H54 (cell line): ENCODE measurements at places on chromosomes 16 and 17.

DNA sequence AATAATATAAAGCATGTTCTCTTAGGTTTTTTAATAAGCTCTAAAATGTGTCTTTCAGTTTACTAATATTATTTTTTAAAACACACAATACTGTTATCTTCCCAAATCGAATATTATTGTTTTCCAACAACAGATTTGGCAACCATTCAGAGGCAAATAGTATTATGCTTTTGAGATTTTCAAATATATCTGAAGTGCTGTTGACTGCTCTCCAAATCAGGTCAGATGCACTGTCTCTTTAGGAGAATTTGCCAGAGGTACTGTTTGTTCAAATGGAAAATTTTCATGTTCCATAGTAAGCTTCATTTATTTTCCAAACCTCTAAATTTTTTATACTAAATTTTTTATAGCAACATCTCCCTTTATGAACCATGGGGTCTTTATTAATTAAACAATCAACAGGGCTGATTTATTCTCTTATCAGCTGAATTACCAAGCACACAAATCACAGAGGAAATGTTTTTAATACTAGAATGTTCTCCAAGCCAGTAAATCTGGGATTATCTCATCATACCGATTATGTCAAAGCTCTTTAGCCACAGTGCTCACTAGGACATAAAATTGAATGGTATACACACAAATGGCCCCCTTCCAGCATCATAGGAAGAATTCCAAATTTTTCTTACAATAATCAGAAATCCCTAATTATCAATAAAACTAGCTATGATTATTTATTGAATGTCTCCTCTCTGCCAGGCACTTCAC lies 108.8 kb upstream of the HLF start:
- no peak for DNase-seq

DNA sequence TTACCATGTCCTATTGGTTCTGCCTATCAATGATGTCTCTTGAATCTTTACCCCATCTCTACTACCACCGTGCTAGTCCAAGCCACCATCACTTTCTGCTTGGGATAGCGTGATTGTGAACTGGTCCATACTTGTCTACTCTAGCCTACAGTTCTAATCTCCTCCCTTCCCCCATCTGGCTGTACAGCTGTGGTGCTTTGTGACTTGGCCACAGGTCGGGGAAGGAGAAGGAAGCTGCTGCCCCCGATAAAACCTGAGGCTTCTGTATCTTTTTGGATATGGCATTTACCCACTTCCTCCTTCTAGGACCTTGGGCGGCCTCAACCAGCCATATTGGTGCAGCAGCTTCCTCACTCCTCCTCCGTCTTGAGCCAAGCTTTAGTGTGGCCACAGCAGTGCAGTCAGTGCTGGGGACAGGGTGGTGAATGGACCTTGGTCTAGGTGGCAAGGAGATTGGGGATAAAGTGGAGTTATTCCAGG lies 314 bp upstream of the ITGA2B start:
- DNase-seq: no peak

DNA sequence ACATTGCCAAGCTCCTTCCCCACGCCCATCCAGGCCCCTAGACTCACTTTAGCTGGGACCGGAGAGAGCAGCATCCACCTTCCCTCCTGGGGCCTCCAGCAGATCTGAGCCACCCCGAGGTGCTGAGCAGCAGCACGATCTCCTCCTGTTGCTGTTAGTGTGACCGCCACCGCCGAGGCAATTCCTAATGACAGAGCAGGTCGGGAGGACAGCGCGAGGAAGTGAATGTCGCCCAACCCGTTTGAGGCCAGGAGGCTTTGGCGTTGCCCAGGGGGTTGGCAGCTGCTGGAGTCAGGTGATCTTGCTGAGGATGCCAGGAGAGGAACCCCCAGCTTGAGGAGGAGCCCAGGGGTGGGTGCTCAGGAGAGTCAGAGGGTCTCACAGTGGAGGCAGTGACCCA lies at the start of gene RNF222:
Gene RNF222, minus strand, starts transcription at position 192 of the 400 bp plus-strand sequence. CDS start 4,366 bp downstream, outside the sequence.
- DNase-seq: no peak

DNA sequence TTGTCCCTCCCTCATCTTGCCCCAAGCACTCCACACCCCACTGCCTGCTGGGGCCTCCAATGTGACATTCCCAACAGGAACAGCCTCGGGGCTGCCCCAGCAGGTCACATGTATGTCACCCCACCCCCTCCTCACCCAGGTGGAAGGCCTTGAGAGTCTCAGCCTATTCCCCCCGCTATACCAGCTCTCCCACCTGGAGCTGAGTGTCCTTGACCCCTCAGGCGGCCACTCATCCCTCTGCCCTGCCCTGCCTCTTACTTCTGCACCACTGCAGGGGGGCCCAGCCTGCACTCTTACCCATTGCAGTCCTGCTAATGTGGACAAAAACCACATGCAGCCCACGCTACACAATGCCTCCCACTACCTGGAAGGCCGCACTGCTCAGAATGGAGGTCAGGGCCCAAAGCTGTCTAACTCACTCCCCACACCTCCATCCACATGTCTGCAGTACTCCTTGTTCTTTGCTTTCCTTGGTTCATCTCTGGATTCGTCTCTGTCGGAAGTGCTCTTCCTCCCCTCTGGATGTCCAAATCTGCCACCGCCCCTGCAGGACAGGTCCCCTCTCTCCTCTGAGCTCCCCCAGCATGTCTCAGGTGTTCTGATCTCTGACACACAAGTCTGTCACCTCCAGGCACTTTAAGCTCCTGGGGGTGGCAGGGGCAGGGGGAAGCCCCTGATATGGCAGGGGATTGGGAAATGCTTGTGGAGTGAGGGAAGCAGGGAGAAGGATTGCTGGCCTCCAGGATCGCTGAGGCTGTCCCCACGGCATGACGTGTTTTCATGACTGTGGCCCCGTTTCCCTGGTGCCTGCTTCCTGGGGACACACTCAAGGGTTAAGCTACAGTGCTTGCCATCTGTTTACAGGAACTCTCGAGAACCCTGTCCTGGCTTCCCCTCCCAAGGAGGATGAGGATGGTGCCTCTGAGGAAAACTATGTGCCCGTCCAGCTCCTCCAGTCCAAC lies 20.8 kb downstream of the TRPV2 start:
- DNase-seq: no peak

DNA sequence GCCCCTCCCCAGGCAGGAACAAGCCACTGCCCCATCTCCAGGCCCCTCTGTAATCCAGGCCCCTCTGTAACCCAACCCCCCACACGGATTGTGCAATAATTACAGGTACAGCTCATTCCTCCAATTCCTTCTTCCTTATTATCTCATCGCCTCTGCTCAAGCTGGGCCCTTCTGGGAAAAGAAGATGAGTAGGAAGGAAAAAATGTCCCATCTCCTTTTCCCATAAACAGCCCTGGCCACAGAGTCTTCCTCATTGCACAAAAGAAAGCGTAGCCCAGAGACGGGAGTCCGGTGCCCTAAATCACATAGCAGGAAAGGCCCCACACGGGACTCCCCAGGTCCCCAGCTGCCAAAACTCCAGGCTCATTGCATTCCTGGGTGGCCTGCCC lies 3.6 kb upstream of the LITAFD start:
- DNase-seq: no peak

GRCh38 chr17:78674595-78675315 lies 97.6 kb upstream of the DNAH17 start:
- no peak for DNase-seq

- DNase-seq: no peak
These were observed 24.5 kb downstream of the UNK start for GRCh38 chr17:75808905-75809621.

DNA sequence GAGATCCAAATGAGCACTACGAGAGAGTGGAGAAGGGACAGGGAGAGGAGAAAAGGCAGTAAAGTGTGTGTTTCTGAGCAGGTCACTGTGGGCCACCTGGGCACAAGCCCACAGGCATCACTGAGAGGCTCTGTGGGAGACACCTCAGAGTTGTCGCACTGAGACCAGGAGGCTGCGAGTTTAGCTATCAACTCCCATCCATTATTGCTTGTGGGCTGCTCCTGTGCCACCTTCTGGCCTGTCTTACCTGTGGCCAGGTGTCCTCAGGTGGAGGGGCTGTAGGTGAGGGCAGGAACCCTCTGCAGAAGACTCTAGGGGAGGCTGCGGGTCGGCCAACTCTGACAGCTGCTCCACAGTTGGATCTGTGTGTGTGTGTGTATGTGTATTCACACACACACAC lies 2.5 kb upstream of the PRR29 start:
- DNase-seq: no peak

- peak; percentile 53 for DNase-seq
These were observed 12.4 kb upstream of the TAC4 start for GRCh38 chr17:49859991-49860953.

DNA sequence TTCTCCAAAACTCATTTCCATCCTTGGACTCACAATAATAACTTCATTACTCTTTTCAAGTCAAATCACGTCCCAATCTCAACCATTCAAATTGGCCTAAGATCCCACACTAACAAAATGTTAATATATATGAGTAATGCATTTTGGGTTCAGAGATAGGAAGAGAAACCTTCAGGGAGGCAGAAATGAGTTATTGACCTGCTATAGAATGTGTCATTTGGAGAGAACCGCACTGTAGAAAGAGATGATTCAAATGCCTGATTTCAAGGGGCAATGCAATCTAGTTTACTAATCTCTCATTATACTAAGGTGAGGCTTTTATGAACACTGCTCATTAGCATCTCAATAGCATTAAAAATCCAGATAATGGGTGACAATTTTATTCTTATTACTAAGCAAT lies 1595.0 kb upstream of the GOT2 start:
- no peak for DNase-seq

GRCh38 chr16:8899709-8900317 lies 17.7 kb downstream of the LITAFD start:
- DNase-seq: no peak

- no peak for DNase-seq
These were observed 41.1 kb upstream of the SOX9 start for GRCh38 chr17:72079700-72080099.

- DNase-seq: no peak
These were observed 101.7 kb downstream of the TMEM100 start for GRCh38 chr17:55620945-55621344.
